ENCODE measurements at places on chromosomes 6 and 20.

GRCh38 chr6:15073344-15073789 is 172.5 kb upstream of the JARID2 start:
- no peak for DNase-seq

DNA sequence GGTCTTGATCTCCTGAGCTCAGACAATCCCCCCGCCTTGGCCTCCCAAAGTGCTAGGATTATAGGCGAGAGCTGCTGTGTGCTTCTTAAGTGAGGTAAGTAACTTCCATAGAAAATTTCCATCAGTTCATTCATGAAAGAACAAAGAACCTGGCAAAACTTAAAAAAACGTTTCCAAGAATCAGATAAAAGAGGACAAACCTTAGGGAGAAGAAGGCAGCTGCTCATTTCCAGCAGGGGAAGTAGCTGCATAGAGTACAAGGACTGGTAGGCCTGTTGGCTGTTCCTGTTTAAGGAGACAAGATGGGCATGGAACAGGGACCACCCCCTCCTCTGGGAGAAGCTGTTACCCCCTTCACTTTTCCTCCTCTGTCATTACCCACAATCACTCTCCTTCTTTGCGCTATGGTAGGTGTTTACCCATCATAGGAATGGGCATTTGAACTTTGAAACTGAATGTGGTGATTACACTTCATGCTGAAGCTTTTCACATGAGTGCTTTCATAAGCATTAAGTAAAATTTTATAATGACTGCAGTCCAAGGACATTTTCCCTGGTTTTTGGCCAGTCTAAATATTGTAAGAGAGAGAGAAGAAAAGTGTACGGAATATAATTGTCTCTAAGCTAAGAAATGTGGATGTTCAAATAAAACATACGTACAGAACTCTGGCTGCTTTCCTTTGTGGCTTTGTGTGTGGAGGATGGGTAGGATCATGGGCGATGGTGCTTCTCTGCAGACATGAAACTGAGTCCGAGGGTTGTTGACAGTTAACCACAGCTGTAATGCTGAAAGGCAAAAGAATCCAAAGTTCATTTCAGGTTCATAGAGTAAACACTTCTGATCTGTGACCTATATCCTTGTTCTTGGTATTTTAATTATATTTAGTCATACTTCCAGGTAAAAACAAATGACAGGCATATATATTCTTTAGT is 56.4 kb downstream of the CCN2 start:
- no peak for DNase-seq

DNA sequence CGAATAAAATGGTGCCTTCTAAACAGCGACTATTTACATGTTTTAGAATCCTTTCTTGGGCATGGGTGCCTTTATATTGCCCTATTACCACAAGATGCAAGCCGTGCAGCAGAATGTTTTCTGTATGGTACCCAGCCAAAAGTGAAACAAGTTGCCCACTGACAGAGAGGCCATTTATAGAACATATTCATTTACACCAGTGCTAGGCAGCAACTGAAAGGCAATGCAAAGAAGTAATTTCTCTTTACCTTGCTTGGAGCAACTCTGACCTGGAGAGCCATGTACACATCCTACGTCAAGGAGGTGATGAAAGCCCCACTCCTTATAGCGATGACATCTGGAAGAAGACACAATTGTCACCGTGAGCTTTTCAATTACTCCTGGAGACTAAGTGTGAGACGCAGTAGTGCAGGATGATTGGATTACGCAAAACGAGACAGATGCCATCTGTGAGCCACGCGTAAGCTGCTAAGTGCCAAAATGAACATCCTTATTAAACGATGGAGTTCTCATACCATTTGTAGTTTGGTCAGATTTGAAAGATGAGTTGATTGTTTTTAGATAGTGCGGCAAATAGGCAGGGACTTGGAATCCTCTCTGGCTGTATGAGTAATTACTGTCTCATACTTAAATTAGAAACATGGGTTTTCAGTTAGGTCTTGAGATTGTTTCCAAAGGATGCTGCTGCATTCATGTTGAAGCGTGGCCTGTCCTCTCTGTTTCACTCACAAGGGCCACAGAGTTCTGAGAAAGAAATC is at the start of gene TMEM244:
TMEM244 (minus strand) TSS at position 408 of the 758 bp plus-strand sequence; CDS start at position 281, 127 bp downstream.
- no peak for DNase-seq

- no peak for DNase-seq
Measured at GRCh38 chr6:152240436-152240835, 396.7 kb downstream of the SYNE1 start.

All from stimulated activated CD8-positive, alpha-beta memory T cell treated with anti-CD3 and anti-CD28 coated beads, Interleukin-2, amount 100 ng/mL, for 1 hour (primary cell).